SHP77 treated with DMSO at 0.1 percent for 48 hours (cell line): ENCODE measurements at places on chromosomes 12 and 14.

DNA sequence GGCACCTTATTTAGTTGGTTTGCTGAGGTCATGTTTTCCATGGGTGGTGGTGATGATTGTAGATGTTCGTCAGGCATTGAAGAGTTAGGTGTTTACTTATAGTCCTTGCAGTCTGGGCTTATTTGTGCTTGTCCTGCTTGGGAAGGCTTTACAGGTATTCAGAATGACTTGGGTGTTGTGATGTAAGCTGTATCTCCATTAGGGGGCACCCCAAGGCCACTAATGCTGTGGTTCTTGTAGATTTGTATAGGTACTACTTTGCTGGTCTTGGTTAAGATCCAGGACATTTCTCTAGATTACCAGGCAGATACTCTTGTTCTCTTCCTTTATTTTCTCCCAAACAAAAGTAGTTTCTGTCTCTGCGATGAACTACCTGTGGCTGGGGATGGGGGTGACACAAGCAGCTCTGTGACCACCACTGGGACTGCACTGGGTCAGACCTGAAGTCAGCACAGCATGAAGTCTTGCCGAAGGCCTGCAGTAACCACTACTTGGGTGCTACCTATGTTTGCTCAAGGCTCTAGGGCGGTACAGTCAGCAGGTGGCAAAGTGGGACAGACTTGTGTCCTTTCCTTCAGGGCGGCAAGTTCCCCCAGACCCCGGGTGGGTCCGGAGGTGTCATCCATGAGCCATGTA is 35.8 kb upstream of the FBXO33 start:
- DNase-seq = peak; percentile 20

DNA sequence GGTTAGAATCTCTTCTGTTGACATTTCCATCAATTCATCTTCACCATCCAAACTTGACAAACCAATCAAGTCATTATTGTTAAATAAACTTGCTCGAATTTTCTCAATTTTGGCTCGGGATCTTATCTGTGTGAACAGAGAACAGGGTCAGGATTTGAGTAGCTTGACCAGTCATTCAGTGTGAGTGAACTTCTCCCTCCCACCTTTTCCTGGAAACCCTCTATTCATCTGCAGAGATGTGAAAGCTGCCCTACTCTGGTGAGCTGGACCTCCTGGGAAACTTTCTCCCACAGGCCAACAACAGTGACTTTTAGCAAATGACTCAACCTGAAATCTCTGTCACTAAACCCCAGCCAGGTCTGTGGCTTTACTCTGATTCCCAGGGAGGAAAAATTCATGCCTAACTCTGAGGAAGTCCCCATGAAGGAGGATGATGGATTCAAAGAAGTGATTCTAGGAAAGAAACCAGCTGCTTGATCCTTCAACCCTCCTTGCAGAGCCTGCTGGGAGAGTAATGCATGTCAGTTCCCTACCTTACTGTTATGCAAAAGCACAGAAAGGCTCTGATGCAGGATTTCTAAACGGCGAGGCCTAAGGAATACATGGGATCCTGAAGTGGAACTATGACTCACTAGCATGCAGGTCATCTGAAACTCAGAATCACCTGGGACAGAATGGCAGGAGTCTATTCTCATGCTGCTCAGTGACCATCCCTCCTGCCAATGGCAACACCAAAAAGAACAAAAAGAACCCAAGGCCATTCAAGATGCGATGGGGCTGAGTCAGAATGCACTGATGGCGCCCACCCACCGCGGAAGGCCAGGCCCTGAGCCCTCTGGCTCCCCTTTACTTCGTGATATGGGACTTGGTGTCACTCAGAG is 58.0 kb downstream of the TRAFD1 start:
- no peak for DNase-seq

GRCh38 chr12:7395950-7396349 is 48.0 kb downstream of the CD163L1 start:
- no peak for DNase-seq

GRCh38 chr12:68497702-68498101 is 113.0 kb upstream of the RAP1B start:
- no peak for DNase-seq

- DNase-seq = no peak
Measured at GRCh38 chr12:18683327-18684013, 54.3 kb downstream of the PLCZ1 start.

GRCh38 chr14:93239869-93240677 is 33.0 kb downstream of the UBR7 start:
- DNase-seq = no peak

DNA sequence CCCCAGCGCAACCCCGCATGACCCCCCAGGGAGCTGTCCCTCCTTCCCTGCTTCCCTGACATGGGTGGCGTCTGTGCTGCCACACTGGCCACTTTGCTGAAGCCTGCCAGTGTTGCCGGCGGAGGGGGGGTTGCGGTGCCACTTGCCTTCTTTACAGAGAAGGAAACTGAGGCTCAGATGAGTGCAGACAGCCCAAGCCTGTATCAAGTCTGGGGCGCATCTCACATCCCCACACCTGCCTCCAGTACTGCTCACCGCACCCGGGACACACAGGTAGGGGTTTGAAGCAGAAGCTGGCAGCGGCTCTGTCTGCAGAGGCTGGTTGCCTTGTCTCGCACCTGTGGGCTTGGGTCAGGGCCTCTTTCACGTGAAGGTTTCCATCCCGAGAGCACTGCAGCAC is 104.7 kb upstream of the RTL1 start:
- no peak for DNase-seq

- no peak for DNase-seq
Measured at GRCh38 chr14:61488417-61489401, 167.3 kb downstream of the PRKCH start.

DNA sequence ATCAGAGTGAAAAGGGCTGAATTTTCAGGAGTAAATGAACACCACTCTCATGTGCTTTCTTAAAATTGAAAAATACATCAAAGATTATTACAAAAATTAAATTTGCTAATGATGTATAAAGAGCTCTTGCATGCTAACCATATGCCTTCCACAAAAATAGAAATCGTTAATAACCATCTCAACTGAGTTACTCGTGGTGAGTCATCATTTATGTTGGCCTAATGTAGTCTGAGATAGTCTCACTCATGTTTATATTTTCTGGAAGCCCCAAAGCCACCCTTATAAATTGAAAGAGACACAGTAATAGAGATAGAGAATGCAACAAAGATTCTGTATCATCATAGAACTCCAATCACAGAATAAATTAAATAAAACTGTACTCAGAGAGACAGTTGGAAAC is 131.2 kb downstream of the KCNH5 start:
- no peak for DNase-seq

GRCh38 chr12:49598527-49598926 is 6.9 kb downstream of the FAM186B start:
- DNase-seq = no peak

- DNase-seq = peak; percentile 67
Measured at GRCh38 chr12:46372544-46373300, at the start of gene SLC38A2. Gene SLC38A2, minus strand, starts transcription at chr12:46372773. Its CDS starts 1,480 bp downstream, at chr12:46371293.

DNA sequence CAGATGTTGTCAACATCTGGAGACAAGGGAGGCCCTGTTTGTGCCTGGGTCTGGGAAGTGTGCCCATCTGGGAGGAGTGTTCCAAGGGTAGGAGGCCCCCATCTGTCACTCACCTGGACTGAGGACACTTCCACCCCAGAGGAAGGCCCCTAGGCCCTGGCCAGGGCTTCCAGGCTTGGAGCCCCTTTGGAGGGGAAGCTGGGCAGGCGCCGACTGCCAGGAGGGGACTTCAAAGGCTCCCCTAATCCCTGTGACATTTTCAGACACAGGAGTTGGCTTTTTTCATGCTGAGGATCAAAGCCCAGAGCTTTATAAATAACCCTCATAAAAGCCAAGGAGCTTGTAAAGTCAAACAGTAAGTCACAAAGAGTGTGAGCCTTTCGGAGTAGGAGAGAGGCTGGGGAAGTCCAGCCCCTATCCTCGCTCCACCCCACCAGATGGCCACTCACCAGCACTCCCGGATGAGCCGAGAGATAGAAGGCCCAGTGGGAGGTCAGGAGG is 17.6 kb upstream of the FAM222A start:
- DNase-seq = no peak

GRCh38 chr12:127455347-127456265 is 811.4 kb upstream of the TMEM132C start:
- DNase-seq = no peak
